ENCODE measurements at places on chromosomes 2 and 18. TPM values are rescaled to one million over a fixed set of nuclear protein-coding genes. Genes with fewer than 3 reads are reported as not detected.

Gene GALNT14
- 2.5 TPM for polyA plus RNA-seq

Gene IL36G
- polyA plus RNA-seq: not detected

Gene TFCP2L1
- 11.5 TPM for polyA plus RNA-seq

Gene NT5C1B
- not detected for polyA plus RNA-seq

Gene VWC2L
- polyA plus RNA-seq: 0.29 TPM

Gene DOK1
- 9.7 TPM for polyA plus RNA-seq

Gene BOLL
- not detected for polyA plus RNA-seq

Gene MARCHF4
- polyA plus RNA-seq: 41.1 TPM

Gene RAB6C
- 0.29 TPM for polyA plus RNA-seq

Gene FAM210A
- polyA plus RNA-seq: 3.3 TPM

Gene CDH19
- polyA plus RNA-seq: 0.68 TPM

Data from brain (organoid and tissue), 16 donors.